ENCODE measurements at places on chromosomes 16 and 17.

- no peak for DNase-seq
Observed at GRCh38 chr16:78081341-78081740, 18.1 kb upstream of the WWOX start.

DNA sequence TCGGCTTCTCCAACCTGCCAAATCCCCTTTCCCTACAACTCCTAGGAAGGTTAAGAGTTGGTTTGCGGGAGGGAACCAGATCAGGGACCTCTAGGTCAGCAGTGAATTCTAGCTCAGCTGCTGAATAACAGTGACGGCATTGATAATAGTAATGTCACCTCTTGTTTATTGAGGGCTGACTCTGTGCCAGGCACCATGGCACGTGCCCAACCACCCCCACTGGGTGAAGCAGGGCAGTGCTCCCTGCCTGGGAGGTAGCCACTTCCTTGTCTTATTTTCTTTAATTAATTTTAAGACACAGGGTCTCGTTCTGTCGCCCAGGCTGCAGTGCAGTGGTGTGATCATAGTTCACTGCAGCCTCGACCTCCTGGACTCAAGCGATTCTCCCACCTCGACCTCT, 5.5 kb upstream of the PPL start:
- no peak for DNase-seq

DNA sequence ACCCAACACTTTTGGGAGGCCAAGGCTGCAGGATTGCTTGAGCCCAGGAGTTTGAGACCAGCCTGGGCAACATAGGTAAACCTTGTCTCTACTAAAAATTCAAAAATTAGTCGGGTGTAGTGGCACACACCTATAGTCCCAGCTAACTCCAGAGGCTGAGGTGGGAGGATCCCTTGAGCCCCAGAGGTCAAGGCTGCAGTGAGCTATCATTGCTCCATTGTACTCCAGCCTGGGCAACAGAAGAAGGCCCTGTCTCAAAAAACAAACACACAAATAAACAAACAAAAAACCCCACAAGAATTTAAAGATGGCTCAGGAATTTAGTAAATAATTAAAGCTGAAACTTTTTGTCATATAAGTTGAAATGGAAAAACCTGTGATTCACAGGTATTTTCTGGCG, 2.3 kb upstream of the TMEM170A start:
- no peak for DNase-seq

DNA sequence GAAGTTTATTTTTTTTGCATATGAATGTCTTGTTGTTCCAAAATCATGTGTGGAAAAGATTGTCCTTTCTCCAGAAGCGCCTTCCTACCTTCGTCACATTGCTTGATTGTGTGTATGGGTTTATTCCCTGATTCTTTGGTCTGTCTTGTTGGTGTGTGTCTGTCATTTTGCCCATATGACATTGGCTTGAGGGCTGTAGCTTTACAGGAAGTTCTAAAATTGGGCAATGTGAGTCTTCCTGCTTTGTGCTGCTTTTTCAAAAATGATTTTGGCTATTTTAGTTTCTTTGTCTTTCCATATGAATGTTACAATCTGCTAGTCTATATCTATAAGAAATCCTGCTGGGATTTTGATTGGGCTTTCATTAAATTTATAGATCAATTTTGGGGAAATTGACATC, 217.2 kb downstream of the SNX29 start:
- DNase-seq: no peak

- DNase-seq: no peak
Observed at GRCh38 chr16:54746596-54746995, 184.1 kb upstream of the IRX5 start.

- DNase-seq: no peak
Observed at GRCh38 chr17:64520359-64520758, 13.6 kb downstream of the CEP95 start.

GRCh38 chr16:27847030-27847550, 216.4 kb downstream of the GSG1L start:
- DNase-seq: no peak

DNA sequence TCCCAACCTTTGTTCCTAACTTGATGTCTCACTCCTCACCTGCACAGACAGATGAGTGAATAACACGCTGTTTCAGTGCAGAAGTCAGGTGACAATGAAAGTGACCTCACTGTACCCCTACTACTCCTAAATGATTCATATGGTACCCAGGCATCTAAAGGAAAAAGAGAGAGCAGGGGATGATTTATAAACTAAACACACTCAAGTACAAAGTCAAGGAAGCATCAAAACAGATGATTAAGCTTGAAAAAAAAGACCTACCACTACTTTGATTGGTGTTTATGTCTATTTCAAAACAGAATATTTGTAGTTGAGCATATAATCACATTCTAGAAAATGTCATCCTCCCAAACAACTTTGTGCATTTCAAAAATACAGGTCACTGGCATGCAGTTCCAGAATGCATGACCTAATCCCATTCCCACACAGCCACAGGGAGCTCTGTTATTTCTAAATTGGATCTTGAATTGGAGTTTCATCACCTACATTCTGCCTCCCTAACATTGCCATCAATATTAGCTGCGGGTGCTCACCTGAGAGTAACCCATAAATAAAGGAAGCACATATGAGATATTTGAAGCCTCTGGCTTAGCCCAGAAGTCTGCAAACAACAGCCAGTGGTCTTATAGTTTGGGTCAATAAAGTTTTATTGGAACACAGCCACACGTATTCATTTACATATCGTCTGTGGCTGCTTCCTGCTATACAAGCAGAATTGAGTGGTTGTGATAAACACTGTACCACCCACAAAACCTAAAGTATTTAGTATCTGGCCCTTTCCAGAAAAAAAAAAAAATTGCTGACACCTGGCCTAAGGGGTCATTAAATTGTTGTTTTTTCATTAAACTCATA, 14.0 kb downstream of the HS3ST3A1 start:
- no peak for DNase-seq

DNA sequence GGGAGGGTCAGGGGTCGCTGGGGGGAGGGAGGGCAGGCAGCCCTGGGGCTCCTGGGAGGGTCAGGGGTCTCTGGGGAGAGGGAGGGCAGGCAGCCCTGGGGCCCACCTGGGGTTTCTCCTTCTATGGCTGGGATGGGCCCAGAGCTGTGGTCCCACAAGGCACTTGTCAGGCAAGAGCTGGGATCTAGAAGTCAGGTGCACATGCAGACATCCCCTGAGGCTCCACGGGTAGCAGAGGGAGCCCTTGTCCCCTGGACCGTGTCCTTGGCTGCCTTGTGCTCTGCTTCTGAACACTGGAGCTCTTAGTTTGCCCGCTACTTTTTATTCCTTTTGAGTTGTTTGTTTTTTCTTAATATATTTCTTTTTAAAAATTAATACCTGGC, 1.8 kb downstream of the TUBB3 start:
- no peak for DNase-seq

DNA sequence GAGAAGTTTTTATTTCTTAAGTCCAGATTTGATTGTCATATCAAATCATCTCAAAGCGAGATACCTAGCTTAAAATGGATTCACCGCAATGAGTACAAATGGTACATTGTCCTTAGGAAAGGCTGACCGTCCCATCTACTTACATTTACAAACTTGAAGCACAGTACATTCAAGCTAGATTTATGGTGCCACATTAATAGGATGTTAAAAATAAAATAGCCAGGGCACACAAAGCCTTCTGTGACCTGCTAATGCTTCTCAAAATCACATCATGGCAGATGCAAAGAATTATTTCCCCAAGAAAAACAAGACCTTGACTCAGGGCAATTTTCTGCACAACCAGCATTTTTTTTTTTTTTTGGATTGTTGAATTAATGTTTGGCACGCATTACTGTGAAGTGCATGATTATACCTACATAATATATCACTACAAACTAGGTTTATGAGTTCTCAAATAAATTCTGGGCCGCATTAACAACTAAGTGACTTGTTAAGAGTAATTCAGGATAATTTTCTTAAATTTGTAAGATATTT, 25.3 kb downstream of the CACNG1 start:
- DNase-seq: no peak

GRCh38 chr17:57004944-57005579, 27.1 kb downstream of the SCPEP1 start:
- DNase-seq: no peak

- peak; percentile 60 for DNase-seq
Observed at GRCh38 chr17:76240461-76241203, at the start of gene RNF157. RNF157 (minus strand) TSS chr17:76240493; CDS start chr17:76240240, 253 bp downstream.

DNA sequence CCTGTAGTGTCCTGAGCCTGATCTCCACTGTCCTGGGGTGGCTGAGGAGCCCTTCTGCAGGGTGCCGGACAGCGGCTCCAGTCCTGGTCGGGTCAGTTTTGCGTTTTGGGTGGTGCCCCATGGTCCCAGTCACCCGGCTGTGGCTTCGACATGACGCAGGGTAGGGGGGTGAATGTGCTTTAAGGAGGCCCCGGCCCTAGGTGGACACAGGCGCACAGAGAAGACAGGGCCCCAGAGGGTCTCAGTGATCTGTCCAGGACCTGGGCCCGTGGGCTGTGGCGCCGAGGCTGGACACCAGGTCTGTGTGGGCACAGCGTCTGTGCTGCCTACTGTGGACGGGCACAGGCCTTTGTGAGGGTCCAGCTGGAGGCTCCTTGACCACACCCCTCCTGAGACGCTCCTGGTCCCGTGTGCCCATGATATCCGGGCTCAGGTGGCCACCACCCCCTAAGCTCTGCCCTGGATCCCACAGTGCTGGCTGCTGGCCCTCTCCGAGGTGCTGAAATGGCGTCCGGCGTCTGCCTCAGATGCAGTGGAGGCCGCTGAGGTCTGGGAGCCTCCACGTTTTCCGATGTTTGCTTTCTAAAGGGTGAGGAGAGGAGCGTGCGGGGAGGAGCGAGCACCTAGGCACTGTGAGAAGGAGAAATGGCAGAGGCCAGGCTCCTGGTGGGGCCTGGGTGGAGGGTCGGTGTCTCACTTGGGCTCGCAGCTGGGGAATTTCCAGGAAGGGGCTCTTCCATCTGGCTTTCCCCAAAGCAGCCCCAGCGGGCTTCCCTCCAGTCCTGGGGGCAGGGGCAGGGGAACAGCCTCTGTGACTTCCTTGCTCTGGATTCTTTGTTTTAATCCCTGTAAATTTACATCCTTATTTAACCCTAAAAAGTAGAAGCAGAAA, 56.1 kb upstream of the ACSF3 start:
- DNase-seq: no peak

All from activated CD4-positive, CD25-positive, alpha-beta regulatory T cell treated with anti-CD3 and anti-CD28 coated beads, Interleukin-2, amount 50 U/mL, for 72 hours (primary cell).